COLO829 (cell line): ENCODE measurements at places on chromosomes 7 and 10.

DNA sequence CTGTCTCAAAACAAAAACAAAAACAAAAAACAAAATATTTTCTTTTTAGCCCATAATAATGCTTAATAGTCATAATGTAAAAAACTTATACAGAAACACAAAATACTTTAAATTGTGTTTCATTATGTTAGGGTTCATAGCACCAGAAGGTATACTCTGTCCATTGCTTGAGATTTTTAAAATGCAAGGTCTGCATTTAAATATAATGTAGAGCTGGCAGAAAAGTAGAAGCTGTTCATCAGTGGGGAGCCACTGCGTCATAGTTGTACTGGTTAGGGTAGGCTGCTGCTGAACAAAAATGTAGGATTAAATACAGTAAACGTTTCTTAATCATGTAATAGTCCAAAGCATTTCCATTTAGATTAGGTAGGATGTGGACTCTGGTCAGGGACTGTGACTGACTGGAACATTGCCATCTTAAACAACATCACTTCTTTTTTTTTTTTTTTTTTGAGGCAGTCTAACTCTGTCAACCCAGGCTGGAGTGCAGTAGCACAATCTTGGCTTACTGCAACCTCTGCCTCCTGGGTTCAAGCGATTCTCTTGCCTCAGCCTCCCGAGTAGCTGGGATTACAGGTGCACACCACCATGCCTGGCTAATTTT is 85.2 kb downstream of the ANKIB1 start:
- no peak for DNase-seq

- DNase-seq: no peak
Measured at GRCh38 chr7:159370-160270, 32.8 kb upstream of the FAM20C start.

- no peak for DNase-seq
Measured at GRCh38 chr10:48740015-48740707, 55.5 kb downstream of the WDFY4 start.

DNA sequence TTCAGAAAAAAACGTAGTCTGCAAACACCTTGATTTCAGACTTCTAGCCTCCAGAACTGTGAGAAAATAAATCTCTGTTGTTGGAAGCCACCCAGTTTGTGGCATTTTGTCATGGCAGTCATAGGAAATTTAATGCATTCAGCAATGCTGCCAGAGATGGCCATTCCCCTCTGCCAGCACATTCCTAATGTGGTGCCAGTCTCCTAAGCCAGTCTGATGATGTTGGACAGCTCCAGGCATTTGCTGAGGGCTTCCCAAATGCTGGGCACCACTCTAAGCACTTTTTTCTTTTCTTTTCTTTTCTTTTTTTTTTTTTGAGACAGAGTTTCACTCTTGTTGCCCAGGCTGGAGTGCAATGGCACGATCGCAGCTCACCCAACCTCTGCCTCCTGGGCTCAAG is 666.7 kb upstream of the C7orf33 start:
- DNase-seq: no peak

DNA sequence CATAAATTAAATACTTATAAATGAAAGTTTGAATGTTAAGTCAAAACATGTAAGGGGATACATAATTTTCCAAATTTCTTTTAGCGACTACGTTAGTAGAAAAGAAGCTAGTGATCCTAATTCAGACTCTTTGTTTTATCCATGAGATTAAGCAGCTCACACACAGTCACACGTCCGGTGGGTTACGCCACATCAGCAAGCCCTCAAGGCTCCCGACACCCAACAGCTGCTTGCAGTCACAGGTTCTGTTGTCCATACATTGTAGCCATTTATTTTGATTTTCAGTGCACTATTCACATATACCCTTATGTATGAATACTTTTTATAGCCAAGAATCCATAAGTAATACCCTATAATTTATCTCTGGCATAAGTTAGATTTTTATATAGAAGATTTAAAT is 39.5 kb downstream of the XRCC2 start:
- no peak for DNase-seq

DNA sequence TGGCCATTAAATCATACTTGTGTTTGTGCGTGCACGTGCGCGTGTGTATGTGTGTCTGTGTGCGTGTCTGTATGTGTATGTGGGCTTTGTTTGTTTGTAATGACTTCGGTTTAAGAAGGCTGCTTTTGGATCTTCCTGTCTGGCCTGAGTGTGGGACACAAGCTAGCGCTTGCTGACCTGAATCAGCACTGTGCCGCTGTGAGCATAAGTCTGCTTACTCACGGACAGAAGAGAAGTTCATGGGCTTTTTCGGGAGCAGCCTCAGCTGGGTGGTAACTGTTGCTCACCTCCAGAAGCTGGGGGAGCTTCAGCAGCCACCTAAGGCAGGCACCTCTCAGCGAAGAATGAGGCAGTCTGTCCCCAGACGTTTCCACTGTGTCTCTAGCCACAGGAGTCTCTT is 56.1 kb upstream of the TRUB1 start:
- DNase-seq: no peak

GRCh38 chr10:128062331-128062880 is 63.8 kb downstream of the MKI67 start:
- DNase-seq: no peak

DNA sequence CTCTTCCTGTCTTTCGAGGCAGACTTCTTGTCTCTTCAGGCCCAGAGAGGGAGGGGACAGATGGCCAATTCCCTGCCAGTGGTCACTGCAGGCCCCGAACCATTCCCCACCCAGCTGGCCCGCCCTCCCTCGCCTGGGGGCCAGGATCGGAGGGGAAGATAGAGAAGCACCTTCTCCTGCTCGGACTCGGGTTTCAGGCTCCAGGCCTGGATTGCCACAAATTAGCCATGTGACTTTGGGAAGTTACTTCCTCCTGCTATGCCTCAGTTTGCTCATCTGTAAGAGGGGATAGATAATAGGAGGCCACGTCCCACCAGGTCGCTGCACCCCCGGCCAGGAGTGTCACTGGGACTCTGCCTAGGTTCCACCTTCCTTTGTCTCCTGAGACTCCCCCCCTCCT is 24.8 kb upstream of the PPP2R2D start:
- no peak for DNase-seq

GRCh38 chr7:151756076-151756731 is 120.7 kb downstream of the PRKAG2 start:
- DNase-seq: no peak

GRCh38 chr7:28761505-28761904 is 196.6 kb downstream of the TRIL start:
- no peak for DNase-seq

DNA sequence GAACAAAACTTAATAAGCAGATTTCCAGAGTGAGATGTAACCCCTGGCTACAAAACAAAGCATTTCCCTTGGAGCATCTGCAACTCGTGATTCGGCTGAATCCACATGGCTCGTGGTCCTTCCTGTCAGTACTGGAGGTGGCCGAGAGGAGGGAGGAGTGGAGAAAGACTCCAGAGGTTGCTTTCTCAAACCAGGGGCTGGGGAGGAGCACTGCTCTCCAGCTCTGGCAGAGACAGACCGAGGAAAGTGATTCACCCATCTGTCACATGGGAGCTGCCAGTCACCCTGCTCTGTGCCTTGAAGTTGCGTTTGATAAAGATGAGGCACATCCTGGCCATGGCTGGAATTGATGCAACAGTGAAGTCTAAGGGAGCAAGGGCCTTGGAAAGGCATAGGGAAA is 72.7 kb downstream of the COL13A1 start:
- peak; percentile 58 for DNase-seq

GRCh38 chr10:58518775-58519174 is 6.1 kb downstream of the BICC1 start:
- no peak for DNase-seq

GRCh38 chr10:60497364-60497763 is 107.7 kb upstream of the ANK3 start:
- no peak for DNase-seq

- peak; percentile 22 for DNase-seq
Measured at GRCh38 chr10:99370993-99371392, 41.8 kb downstream of the CNNM1 start.

GRCh38 chr10:45227042-45227441 is 88.4 kb downstream of the OR13A1 start:
- DNase-seq: no peak
